ENCODE measurements at places on chromosomes 12 and 14.
A peak's percentile ranks its signal among the peaks of the same experiment; 100 is the strongest.

DNA sequence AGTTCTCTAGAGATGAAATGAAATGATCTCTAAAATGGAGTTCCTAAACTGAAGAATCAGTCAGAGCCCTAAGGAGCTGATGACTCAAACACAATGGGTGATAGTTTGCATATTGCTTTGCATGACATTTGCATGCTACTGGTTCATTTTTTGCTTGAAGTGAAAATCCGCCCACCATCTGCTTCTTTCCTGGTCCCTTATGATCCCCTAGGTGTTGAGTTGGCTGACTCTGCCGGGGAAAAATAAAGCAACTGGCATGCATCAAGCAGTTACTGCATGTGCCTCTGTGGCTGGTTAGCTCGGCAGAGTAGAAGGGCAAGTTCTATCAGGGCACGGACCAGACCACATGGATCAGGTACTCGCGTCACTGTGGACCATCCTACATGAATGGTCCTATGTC lies 151.1 kb downstream of the PPM1H start:
- no peak for DNase-seq
- no peak overlapping the region for H3K4me3 ChIP-seq
- H3K4me1 ChIP-seq = 0 out of 2 replicates have a peak, but pooled peaks cover 5% of the 10 kb centered on the region
- no peaks in the 10 kb centered on the region for H3K27me3 ChIP-seq
- no peaks in the 10 kb centered on the region for H3K36me3 ChIP-seq

- H3K4me1 ChIP-seq = no peaks in the 10 kb centered on the region
- H3K36me3 ChIP-seq = peaks cover 13% of the 10 kb centered on the region
- H3K27me3 ChIP-seq = no peaks in the 10 kb centered on the region
- DNase-seq = no peak
Measured at GRCh38 chr12:96242597-96242996, 48.4 kb downstream of the ELK3 start.

DNA sequence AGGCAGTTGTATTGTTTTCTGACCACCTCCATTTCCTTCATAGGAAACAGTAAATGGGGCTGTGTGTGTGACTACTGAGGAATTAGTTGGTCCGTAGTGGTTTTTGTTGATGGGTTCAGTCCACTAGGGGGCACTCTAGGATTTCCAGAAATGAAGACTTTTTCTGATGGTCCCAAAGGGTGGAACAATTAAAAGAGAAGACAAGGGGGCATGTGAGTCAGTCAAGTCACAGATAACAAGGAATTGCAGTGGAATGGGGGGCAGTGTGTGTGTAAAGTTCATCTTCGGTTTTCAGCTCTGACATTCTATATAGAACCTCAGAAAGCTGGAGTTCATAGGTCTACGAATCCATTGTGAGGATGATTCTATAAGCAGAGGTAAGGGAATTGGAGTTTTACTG lies 186.6 kb upstream of the OR4E1 start:
- DNase-seq = peak; percentile 20
- no peaks in the 10 kb centered on the region for H3K4me1 ChIP-seq

DNA sequence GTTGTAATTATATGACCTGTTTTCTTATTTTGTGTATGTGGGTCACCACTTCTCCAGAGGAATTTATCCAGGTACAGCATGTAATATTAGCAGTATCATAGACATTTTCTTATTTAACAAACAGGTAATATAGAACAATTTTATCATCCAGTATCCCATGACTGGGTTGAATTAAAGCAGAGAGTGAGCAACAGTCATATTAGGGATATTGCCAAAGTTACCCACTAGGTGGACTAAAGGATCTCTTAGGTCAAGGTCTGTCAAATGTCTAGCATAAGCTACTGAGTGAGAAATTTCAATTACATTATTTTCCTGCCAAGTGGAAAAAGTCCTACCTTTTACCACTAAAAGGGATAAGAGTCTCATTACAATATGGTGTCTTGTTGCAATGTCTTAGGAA lies 62.1 kb upstream of the TRIM9 start:
- H3K4me1 ChIP-seq = no peaks in the 10 kb centered on the region
- H3K4me3 ChIP-seq = no peak overlapping the region
- H3K27me3 ChIP-seq = no peaks in the 10 kb centered on the region
- H3K36me3 ChIP-seq = no peaks in the 10 kb centered on the region
